MCF 10A (cell line): ENCODE measurements at places on chromosomes 16 and 17.

GRCh38 chr17:74981318-74981978 lies 6.0 kb upstream of the CDR2L start:
- H3K36me3 ChIP-seq = peaks cover 5% of the 10 kb centered on the region
- H3K27ac ChIP-seq = peak overlapping the region; percentile 20
- DNase-seq = no peak
- no peaks in the 10 kb centered on the region for H3K4me1 ChIP-seq
- peak overlapping the region; percentile 78 for H3K4me3 ChIP-seq

GRCh38 chr17:77915594-77916021 lies 42.9 kb upstream of the TNRC6C start:
- no peaks in the 10 kb centered on the region for H3K4me1 ChIP-seq
- no peak for DNase-seq
- no peak overlapping the region for H3K4me3 ChIP-seq
- H3K27ac ChIP-seq = no peak overlapping the region
- no peaks in the 10 kb centered on the region for H3K36me3 ChIP-seq

DNA sequence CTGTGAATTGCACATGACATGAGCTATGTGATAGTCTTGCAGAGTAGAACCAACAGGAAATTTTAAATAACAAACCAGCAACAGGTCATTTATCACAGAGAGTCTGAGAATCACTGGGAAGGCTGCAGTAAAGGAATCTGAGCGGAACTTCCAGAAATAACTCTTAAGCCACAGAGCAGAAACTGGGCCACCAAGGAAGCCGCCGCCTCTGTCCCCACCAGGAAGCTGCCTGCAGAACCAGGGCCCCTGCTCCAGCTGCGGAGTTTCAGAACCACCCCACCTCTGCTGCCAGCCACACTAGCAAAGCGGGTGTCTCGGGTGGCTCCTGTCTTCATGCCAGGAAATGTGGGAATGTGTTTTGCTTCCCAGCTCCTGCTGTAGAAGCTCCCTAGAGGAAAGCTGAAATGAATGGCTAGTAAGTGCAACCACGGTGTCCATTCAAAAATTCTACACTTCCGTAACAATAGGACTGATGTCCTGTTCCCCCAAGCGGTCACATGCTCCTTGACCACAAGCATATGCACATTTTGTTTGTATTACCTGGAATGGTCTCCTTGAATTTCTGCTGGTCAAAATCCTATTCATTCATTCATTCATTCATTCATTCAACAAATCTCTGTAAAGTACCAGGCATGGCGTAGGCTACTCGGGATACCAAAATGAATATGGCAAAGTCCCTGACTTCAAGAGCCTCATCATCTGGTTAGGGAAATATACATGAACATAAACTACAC lies 7.7 kb upstream of the ITPRIPL2 start:
- DNase-seq = no peak
- H3K4me1 ChIP-seq = peaks cover 9% of the 10 kb centered on the region
- H3K27ac ChIP-seq = no peak overlapping the region

- no peaks in the 10 kb centered on the region for H3K27me3 ChIP-seq
- H3K27ac ChIP-seq = peak overlapping the region; percentile 77
- no peak overlapping the region for H3K4me3 ChIP-seq
- H3K36me3 ChIP-seq = peaks cover 74% of the 10 kb centered on the region
These were observed 11.9 kb downstream of the SLC7A6 start for GRCh38 chr16:68276223-68276622.

- H3K4me1 ChIP-seq = no peaks in the 10 kb centered on the region
- H3K27ac ChIP-seq = peak overlapping the region; percentile 87
- no peak for DNase-seq
These were observed 524 bp downstream of the STRADA start for GRCh38 chr17:63741143-63741407.

DNA sequence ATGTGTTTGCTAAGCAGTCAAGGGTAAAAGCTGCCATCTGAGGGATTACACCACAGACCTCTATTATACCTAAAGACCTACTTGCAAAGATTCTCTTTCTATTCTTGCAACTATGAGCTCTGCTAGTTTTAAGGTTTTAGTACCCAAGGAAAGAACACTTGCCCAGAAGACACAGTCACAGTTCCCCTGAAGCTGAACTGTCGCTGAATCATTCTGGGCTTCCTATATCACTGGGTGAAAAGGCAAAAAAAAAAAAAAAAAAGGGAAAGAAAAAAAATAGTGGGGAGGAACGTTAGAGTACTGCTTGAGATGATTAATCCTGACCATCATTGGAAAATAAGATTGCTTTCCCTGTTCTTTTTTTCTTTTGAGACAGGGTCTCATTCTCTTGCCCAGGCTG lies 37.9 kb downstream of the LYRM1 start:
- no peak overlapping the region for H3K27ac ChIP-seq
- H3K4me3 ChIP-seq = no peak overlapping the region
- peak; percentile 5 for DNase-seq
- H3K27me3 ChIP-seq = no peaks in the 10 kb centered on the region
- H3K36me3 ChIP-seq = no peaks in the 10 kb centered on the region

DNA sequence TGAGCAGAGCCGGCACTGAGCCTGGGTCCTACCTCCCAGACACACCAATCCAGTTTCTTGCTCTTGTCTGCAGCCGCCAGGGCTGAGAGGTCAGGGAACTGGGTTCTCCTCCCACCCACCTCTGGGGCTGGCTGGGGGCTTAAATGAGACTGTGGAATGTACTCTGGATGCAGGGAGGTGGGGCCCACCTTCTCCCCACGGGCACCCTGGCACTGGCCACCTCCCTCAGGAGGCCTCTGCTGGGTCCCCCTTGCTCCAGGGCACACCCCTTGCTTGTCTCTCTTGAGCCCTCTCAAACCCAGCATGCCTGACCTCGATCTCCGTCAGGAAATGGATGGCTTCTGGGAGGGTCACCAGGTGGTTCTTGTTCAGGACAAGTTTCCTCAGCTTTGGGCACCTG lies 6.4 kb downstream of the FLII start:
- H3K4me3 ChIP-seq = no peak overlapping the region
- H3K27me3 ChIP-seq = no peaks in the 10 kb centered on the region
- no peak for DNase-seq

- no peaks in the 10 kb centered on the region for H3K27me3 ChIP-seq
- H3K4me3 ChIP-seq = no peak overlapping the region
- no peaks in the 10 kb centered on the region for H3K4me1 ChIP-seq
- no peaks in the 10 kb centered on the region for H3K36me3 ChIP-seq
- no peak for DNase-seq
- no peak overlapping the region for H3K27ac ChIP-seq
These were observed 14.4 kb upstream of the MEAK7 start for GRCh38 chr16:84518804-84519341.

DNA sequence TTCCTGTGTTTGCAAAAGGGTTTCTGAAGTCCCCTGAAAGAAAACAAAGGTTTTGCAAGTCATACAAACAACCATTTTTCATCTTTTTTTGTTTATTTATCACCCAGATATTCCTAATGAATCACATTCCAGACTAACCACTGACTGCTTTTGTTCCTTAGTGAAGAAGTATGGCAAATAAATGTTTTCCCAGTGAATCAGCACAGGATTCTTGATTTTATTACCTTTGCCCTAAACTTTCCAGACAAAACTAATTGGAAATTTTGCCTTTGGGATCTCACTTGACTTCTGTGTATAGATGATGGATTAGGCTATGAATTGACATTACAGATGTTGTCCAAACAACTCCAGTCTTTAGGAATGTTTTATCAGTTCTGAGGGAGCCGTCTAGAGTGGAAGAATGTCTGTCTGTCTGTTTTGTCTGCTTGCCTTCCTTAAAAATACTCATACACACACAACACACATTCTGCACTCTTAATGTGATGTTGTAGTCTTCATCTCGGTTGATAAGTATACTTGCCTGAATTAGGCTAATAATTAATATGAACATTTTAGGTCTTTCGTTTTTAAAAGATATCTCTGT lies 48.9 kb downstream of the VMP1 start:
- H3K27ac ChIP-seq = peak overlapping the region; percentile 95
- peaks cover 23% of the 10 kb centered on the region for H3K4me1 ChIP-seq
- H3K36me3 ChIP-seq = peaks cover 31% of the 10 kb centered on the region
- no peak overlapping the region for H3K4me3 ChIP-seq
- H3K27me3 ChIP-seq = no peaks in the 10 kb centered on the region

- H3K36me3 ChIP-seq = peaks cover 6% of the 10 kb centered on the region
- no peak for DNase-seq
- no peak overlapping the region for H3K4me3 ChIP-seq
- H3K4me1 ChIP-seq = peaks cover 30% of the 10 kb centered on the region
These were observed 32.4 kb upstream of the MMD start for GRCh38 chr17:55453839-55454557.

- no peak for DNase-seq
- H3K27me3 ChIP-seq = no peaks in the 10 kb centered on the region
- H3K4me3 ChIP-seq = no peak overlapping the region
- H3K27ac ChIP-seq = no peak overlapping the region
These were observed 30.3 kb downstream of the ATPAF2 start for GRCh38 chr17:18008496-18009268.

- no peaks in the 10 kb centered on the region for H3K4me1 ChIP-seq
- peaks cover 76% of the 10 kb centered on the region for H3K27me3 ChIP-seq
- no peaks in the 10 kb centered on the region for H3K36me3 ChIP-seq
These were observed 170.6 kb downstream of the RBFOX3 start for GRCh38 chr17:79440251-79440650.

- no peaks in the 10 kb centered on the region for H3K36me3 ChIP-seq
- peaks cover 16% of the 10 kb centered on the region for H3K4me1 ChIP-seq
- no peak overlapping the region for H3K4me3 ChIP-seq
- H3K27ac ChIP-seq = no peak overlapping the region
- peak; percentile 78 for DNase-seq
These were observed 494.1 kb downstream of the CDH11 start for GRCh38 chr16:64627781-64628180.

DNA sequence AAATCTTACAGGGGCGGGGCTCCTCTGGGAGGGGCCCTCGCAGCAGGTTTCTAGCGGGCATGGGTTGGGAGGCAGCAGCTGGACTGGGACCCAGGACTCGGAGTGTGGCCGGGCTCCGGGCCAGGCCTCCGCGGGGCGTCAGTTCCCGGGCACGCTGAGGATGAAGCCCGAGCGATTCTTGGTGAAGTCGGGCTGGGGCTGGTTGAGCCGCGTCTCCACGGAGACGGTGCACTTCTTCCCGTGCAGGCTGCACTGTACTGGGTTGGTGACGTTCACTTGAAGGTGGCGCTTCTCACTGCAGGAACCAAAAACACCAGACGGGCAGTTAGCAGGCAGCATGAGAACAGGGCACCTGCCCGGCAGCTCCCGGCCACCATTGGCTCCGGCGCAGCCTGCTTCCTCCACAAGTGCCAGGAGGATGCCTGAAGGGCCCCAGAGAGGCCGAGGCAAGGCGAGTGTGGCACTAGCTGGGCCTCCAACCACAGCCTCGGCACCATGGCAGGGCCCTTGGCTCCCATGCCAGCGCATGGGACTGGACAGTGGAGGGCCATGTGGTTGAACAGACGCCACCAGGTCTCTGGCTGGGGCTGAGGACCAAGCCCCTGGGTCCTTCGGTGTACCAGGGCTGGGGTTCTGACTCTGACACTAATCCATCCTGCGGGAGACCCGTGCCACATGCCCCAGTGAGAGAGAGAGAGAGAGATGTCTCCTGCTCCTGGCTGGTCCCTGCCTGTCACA lies 8.0 kb downstream of the CDK5R1 start:
- no peak overlapping the region for H3K27ac ChIP-seq
- peaks cover 33% of the 10 kb centered on the region for H3K4me1 ChIP-seq
- no peaks in the 10 kb centered on the region for H3K27me3 ChIP-seq
- peaks cover 9% of the 10 kb centered on the region for H3K36me3 ChIP-seq

DNA sequence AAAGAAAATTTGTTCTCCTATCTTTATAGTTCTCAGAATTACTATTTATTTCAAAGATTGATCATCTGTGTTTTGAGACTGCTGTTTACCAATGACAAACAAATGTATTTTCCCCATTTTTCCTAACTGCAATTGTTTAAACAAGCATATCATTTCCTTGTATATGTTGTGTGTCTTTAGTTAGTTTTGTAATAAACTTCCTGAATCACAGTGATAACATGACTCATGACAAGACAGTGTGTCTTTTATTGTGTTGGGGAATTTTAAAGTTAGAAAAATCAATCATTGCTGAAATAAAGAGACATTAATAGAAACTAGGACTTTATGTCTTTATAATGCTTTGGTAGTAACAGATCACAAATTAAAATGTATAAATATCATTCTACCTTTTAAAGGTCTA lies 348.5 kb downstream of the KCNJ2 start:
- H3K27ac ChIP-seq = no peak overlapping the region
- no peak overlapping the region for H3K4me3 ChIP-seq
- DNase-seq = no peak
- H3K36me3 ChIP-seq = no peaks in the 10 kb centered on the region
- no peaks in the 10 kb centered on the region for H3K27me3 ChIP-seq

DNA sequence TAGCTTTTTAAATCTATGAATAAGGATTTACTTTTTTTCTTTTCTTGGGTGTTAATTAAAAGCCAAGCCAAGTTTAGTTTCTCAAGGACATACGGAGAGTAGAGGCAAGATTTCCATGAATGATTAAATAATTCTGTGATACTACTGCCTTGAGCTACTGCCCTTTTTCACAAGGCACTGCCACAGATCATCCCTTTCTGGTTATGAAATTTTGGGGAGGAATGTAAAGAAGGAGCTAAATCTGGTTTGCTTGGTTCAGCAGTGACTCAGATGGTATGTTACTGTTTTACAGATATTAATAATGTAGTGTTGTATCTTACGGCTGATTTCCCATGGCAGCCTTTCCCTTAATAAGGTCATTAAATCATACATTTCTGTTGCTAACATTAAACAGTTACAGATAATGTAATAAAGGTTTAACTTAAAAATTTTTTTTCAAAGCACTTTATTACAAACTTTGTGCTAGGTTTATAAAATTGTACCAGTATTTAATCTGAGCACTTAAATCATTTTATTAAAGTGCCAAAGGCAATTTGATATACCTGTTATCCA lies 2.6 kb downstream of the WSB1 start:
- no peaks in the 10 kb centered on the region for H3K27me3 ChIP-seq
- peaks cover 19% of the 10 kb centered on the region for H3K4me1 ChIP-seq
- peak; percentile 75 for DNase-seq
- H3K27ac ChIP-seq = peak overlapping the region; percentile 96
- peak overlapping the region; percentile 89 for H3K4me3 ChIP-seq

DNA sequence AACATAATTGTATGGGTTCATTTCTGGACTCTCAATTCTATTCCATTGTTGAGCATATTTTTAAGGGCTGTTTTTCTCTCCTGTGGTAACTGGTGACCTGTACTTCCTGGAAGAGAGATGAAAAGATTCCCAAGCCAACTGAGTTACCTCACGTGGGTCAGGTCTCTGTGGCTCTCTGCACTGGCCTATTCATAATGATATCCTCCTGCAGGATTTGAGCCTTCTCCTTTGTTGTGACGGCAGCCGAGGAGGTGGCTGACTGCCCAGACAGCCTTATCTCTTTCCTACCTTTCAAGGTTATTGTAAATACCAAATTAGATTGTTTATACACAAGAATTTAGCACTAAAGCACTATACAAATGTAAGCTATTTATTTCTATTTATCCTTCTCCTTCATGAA lies 2.7 kb upstream of the ACE start:
- H3K36me3 ChIP-seq = no peaks in the 10 kb centered on the region
- no peak overlapping the region for H3K27ac ChIP-seq
- H3K27me3 ChIP-seq = no peaks in the 10 kb centered on the region
- DNase-seq = no peak
